ENCODE measurements at places on chromosomes 2 and 18.
A peak's percentile ranks its signal among the peaks of the same experiment; 100 is the strongest.

DNA sequence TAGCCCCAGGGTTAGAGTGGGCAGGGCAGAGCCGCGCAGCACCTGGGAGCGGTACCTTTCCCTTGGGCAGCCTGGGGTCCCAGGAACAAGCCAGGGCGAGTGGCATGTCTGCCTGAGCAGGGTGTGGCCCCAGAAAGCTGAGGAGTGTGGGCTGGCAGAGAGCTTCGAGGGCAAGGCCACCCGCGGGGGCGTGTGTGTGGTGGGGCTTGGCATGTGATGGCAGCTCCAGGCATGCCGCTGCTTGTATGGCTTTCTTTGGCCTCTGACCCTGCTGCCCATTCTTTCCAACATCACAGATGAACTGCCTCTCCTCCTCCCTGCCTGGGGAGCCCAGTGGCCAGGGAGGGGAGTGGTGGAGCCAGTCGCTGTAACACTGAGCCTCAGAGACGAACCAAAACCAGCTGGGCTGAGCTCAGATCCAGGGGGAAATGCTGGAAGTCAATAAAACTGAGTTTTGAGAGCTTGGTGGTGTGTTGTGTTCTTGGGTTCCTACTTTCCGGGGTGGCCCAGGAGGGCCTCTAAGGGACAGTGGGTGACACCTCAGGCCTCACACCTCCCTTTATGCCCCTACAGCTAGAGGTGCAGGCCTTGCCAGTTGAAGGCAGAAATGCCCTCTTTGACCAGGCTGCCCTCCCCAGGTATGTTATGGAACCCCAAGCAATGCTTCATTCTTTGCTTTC, 7.4 kb downstream of the DNAJB2 start:
- DNase-seq = no peak

DNA sequence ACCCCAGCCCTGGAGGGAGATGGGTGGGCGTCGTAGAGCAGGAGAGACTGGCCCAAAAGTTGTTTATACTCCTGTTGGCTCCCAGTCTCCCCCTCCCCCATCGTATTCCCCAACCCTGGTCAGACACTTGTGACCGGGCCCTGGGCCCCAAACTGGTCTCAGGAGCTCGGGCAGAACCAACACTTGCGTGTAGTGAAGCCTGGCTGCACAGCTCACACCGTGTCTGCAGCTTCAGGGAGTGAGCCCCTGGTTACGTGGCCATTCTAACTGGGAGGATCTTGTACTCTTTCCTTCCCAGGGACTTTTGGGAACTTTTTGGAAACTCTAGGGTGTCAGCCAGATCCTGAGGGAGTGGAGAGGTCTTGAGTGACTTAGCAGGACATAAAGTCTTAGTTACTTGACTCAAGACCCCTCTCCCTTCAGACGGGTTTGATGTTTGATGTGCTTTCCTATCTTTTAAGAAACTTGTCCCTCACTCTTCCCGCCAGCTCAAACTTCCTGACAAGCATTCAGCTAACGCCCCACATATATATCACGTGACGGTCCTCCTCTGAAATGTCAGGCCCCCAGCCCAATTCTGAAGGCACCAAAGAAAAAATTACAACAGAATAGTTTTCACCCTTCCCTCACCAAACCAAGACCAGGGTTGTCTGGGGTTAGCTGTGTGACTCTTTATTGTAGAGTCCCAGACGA, 2.3 kb downstream of the PKDCC start:
- DNase-seq = no peak

DNA sequence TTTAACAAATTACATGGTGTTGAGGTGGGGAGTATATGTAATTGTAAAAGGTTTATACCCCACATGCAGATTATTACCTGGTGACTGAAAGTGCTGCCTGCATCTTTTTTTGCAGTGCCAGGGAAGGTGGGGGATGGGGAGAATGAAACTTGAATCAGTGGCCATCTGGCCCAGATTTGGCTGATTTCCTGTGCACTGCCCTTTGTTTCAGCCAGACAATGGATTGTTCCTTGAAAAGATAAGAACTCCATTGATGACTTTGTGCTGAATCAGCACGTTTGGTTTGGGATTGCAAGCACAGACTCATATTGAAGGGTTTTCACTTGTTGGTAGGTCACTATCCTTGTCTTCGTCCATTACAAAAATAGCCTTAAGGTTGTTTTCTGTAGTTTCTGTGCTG, 20.9 kb downstream of the GREB1L start:
- DNase-seq = no peak

DNA sequence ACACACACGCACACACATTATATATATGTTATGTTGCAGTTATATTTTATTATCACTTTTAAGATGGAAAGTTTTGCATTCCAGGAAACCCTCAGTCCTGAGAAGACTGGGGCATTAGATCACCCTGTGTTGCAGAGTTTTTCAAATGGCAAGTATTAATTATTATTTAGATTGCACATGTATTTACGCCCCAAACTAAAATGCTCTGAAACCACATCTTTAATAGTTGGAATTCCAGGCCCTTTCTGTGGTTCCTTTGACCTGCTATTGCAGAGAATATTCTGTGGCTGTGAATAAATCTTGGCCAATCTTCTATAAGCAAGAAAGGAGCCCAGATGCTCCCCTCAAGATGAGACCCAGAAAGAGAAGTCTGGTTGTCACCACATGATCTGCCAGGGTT, 427.0 kb upstream of the TNP1 start:
- no peak for DNase-seq

- no peak for DNase-seq
Observed at GRCh38 chr2:188746727-188747126, 227.4 kb upstream of the COL3A1 start.

GRCh38 chr18:11500153-11501122, 109.0 kb upstream of the SLC35G4 start:
- no peak for DNase-seq

- no peak for DNase-seq
Observed at GRCh38 chr2:241195506-241196130, 7.1 kb downstream of the ANO7 start.

GRCh38 chr2:3647246-3647645, 10.8 kb upstream of the ALLC start:
- no peak for DNase-seq

DNA sequence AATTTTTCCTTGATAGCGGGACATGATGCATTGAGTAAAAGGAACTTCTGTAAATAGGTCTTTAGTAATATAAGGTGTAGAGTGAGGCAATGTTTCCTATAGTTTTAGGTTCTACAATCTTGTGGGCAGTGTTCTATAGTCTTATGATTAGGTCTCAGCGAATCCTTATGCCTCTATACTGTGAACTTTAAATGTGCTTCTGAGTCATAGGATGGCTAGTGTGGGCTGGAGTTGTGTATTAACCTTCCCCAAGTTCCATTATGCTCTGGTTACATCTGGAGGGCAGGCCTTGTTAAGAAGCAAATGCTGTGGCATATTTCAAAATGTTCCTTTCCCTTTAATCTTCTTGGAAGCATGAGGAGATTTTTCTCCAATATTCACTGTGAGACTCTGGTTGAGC, 73.5 kb downstream of the ROCK2 start:
- no peak for DNase-seq

- no peak for DNase-seq
Observed at GRCh38 chr2:234252772-234253171, 202.3 kb downstream of the SPP2 start.

GRCh38 chr2:180474716-180475115, 467.6 kb upstream of the CWC22 start:
- no peak for DNase-seq

GRCh38 chr2:5546181-5546580, 146.0 kb upstream of the SOX11 start:
- DNase-seq = no peak

GRCh38 chr2:119766944-119767343, 7.2 kb downstream of the PTPN4 start:
- no peak for DNase-seq

- no peak for DNase-seq
Observed at GRCh38 chr2:69977186-69977585, 15.8 kb upstream of the ASPRV1 start.

- no peak for DNase-seq
Observed at GRCh38 chr2:3233877-3234276, 143.7 kb downstream of the EIPR1 start.

- no peak for DNase-seq
Observed at GRCh38 chr2:48362515-48362914, 167.4 kb upstream of the STON1 start.

DNA sequence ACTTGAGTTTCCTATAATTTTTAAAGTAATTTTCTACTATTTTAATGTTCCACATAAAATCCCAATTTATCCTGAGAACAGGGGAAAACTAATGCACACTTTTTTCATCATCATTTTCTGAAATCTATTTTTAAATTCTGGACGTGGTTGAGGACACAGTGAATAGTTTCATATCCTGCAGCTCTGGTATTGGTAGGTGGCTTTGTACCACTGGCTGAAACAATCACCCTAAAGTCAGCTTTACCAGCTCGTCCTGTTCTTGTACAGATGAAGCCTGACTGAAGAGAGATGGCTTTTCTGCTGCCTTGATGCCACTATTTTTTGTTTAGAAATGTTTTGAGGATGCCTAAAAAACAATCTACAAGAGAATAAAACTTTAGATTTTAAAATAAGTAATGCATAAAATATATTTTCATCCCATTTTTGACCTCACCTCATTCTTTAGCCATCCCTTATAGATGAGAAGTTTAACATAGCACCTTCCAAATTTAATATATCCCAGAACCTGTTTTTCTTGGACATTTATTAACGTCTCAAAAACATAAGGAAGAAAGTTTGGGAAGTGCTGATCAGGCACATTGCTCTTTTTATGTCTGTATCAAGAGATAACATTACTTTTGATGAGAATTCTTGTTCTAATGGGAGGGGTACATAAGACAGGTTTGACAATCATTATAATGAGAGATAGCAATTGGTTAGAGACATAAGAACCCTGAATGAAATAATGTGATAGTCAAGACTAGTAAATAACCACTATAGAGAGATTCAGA, 80.9 kb downstream of the GALNT1 start:
- DNase-seq = no peak

GRCh38 chr2:120239488-120240287, 13.0 kb upstream of the RALB start:
- DNase-seq = no peak

DNA sequence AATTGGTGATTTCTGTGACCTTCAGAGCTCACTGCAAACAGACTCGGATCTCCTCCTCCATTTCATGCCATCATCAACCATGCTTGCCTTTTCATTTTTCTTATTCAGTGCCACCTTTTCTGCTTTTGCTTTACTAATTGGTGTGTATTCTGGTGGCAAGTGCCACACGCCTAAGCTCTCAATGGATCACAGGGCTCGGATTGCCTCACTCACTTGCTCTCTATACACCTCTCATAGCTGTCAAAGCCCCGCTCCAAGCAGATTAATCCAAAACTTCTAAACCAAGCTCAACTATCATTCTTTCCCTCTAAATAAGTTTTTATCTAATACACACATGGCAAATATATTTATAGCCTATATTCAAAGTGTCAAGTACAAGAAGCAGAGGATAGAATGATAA, 86.4 kb downstream of the PLEKHM3 start:
- DNase-seq = no peak

DNA sequence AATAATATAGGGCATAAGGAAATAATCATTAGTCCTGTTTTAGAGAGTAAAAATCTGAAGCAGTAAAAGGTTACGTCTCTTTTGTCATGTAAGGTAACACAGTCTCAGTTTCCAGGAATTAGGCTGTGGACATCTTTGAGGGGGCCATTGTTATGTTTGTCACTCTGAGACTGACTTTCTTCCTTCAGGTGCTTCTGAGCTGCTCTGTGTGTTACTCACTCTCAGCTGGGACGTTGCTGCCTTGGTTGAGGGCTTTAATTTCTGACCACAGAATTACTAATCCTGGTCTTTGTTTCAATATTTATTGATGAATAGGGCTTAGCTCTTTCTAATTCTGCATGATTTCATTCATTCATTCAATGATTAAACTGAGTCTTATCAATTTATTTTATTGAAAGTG, 55.9 kb upstream of the SLC38A11 start:
- no peak for DNase-seq

DNA sequence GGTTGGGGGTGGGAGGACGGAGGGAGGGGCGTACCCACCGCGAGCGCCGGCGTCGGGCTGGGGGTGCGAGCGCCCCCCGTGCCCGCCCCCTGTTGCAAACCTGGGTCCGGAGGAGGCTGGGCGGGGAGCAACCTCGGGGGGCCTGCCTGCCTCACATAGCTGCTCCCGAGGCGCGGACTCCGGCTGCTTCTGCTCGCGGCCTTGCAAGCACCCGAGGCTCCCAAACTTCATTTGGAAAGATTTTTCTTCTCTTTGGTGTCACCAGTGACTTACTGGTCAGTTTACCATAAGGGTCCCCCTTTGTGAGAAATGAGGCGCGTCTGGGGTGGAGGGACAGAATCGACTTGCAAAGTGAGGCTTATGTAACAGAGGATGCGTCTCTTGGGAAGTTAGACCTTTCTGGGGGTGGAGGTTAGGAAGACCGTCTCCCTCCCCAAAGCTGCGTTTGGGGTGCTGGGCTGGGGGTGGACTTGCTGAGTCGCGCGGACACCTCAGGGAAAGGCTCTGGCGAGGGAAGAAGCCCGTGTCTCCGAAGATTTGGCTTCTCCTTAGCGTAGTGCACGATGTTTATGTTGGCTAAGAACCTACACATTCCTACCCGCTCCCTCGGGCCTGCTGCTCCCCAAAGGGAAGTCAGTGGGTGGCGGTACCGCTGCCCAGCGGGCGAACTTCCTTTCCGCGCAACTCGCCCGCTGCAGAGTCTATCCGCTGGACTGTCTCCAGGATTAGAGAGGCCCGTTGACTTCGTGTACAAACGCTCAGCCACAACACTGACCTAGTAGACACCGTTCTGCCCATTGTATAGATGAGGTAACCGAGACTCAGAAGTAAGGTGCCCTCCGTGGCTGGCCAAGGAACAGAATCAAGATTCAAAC, 559 bp downstream of the TMEM37 start:
- DNase-seq = no peak

- peak; percentile 30 for DNase-seq
Observed at GRCh38 chr2:172972005-172972619, 103.5 kb upstream of the MAP3K20 start.

- DNase-seq = no peak
Observed at GRCh38 chr18:30486856-30487255, 555.7 kb downstream of the DSC3 start.

GRCh38 chr2:37563375-37564015, 107.9 kb downstream of the CDC42EP3 start:
- DNase-seq = no peak

DNA sequence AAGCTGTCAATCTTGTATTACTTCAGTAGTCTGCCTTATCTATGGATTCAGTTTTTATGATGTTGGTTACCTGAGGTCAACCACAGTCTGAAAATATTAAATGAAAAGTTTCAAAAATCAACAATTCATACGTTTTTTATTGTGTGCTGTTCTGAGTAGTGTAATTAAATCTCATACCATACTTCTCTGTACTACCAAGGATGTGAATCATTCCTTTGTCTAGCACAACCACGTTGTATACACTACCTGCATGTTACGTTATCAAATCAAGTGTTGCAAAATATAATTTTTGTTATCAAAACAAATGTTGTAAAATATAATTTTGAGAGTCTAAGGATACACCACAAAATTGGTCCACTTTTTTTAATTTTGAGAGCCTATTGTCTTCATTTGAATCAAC, 590.2 kb upstream of the SETBP1 start:
- DNase-seq = no peak

GRCh38 chr2:181356526-181357130, 100.6 kb upstream of the ITGA4 start:
- DNase-seq = no peak

- no peak for DNase-seq
Observed at GRCh38 chr2:71190656-71191569, 36.0 kb downstream of the PAIP2B start.

- DNase-seq = no peak
Observed at GRCh38 chr2:226589043-226589442, 210.6 kb downstream of the IRS1 start.

All from stimulated activated CD4-positive, alpha-beta T cell treated with anti-CD3 and anti-CD28 coated beads, TNF-alpha, amount 100 ng/mL, for 48 hours (primary cell).